ENCODE measurements at places on chromosomes 7 and 10.

GRCh38 chr7:129529643-129530042 is 27.3 kb downstream of the SMKR1 start:
- no peak for DNase-seq

DNA sequence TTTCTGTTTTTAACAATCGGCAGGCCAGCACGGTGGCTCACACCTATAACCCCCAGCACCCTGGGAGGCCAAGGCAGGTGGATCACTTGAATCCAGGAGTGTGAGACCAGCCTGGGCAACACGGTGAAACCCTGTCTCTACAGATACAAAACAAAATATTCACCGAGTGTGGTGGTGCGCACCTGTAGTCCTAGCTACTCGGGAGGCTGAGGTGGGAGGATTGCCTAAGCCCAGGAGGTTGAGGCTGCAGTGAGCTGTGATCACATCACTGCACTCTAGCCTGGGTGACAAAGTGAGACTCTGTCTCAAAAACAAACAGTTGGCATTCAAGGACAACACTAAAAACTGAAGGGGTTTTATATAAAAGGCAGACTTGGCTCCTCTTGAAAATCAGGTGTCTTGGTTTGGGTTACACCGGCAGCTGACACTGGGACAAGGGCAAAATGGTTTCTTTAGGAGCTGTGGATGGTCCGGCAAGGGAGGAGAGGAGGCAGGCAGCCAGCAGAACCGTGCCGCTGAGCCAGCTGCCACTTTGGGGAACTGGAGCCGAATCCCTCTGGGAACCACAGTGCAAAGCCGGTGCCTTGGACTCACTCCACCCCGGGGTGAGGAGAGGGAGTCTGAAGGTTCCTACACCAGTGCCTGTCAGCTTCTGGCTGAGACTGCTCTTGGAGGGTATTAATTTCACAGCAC is 52.6 kb downstream of the CHST3 start:
- no peak for DNase-seq

DNA sequence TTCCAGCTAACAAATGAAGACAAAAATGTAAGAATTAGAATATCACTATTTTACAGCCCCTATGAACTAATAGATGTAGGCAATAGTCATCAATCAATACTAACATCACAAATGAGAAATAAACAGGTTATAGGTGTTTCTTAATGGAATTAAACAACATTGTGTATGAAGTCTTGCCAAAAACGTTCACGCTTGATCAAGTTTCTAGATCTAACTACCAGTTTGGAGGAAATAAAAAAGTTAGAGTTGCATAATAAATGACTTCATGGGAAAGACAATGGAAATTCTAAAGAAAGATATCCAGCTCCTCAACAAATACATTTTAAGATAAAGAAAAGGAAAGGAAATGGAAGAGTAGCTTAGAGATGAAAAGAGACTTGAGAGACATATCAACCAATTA is 19.7 kb downstream of the TAC1 start:
- DNase-seq: no peak

DNA sequence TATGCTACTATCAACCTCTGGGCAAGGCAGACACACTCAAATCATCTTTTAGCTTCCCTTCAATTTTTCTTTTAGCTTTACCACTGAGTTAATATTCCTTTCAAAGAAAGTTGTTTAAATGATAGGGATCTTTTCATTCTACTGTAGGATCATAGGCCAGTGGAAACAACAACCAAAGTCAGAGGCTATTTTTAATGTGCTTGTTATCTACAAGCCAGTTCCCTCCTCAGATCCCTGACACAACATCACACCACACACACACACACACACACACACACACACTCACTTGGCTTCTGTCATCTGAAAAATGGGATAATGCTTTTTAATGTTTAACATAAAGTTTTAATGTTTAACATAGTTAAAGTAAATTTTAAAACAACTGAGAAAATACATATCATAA is 106.7 kb upstream of the CAV2 start:
- no peak for DNase-seq

GRCh38 chr7:111784296-111784695 is 222.0 kb upstream of the IMMP2L start:
- DNase-seq: no peak

GRCh38 chr10:131187274-131187673 is 124.2 kb downstream of the TCERG1L start:
- DNase-seq: no peak

GRCh38 chr10:31659665-31660064 is 269.0 kb downstream of the ARHGAP12 start:
- no peak for DNase-seq

Measured in activated naive CD4-positive, alpha-beta T cell treated with Interleukin-2 at 50 U/mL for 16 hours (primary cell).